ENCODE measurements at places on chromosomes 5 and 9.

DNA sequence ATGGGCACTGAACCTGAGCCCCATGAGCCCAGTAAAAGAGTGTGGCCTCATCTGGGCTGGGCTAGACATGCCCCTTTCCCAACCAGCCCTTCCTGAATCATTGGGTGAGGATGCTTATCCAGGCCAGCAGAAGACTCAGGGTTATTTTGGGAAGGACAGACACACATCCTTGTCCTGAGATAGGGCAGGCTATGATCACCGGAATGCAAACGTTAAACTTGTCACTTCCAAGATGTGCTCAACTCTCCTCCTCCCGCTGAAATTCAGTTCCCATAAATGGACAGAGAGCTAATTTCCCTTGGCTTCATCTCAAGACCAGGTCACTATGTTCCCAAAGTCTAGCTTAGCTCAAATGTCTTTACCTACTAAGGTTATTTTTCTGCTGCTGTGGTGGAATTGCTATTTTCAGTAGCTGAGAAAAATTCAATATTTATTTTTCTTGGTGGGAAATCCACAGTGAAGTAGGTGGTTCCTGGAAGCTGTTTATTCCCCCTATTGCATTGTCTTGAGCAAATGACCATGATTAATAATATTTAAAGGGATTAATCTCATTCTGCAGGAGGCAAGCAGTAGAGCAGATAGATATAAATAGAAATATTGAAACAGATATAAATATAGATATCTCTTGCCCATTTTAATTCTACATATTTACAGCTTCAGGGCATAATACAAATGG lies 70.0 kb downstream of the NXNL2 start:
- no peak for DNase-seq

GRCh38 chr5:72465066-72465465 lies 42.1 kb downstream of the ZNF366 start:
- no peak for DNase-seq

- no peak for DNase-seq
Measured at GRCh38 chr9:106916466-106917235, 53.7 kb downstream of the ZNF462 start.

DNA sequence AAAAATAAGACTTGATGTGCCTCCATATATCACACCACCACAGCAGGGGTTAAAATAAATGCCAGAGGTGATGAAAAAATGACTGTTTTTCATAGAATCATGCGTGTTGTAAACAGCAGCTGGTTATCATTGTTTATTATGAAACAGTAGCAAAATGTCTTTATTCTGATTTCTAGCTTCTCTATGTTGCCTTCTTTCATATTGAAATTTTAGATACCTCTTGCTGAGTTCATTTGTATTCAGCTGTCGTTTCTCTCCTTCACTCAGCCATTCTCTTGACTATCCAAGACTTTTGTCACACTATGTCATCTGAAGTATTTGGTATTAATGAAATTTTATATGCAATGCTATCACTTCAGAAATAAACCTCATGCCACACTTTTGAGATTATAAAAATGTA lies 465.0 kb downstream of the TAF11L14 start:
- no peak for DNase-seq

DNA sequence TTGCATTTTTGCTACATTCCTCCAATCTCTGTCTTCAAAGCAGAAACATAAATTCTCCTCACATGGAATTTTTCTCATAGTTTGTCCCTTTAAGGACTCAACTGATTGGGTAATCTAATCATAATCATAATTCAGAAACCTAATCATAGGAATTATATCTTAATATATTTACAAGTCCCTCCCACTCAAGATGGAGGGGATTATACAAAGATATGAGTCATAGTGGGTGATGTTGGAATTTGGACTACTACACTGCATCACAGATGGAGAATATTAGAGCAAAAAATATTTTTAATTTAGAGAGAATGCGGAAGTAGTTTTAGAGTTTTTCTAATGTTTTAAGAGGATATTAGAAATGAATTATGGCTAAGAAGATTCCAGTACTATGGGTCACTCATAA lies 1034.0 kb downstream of the DTWD2 start:
- DNase-seq: no peak

DNA sequence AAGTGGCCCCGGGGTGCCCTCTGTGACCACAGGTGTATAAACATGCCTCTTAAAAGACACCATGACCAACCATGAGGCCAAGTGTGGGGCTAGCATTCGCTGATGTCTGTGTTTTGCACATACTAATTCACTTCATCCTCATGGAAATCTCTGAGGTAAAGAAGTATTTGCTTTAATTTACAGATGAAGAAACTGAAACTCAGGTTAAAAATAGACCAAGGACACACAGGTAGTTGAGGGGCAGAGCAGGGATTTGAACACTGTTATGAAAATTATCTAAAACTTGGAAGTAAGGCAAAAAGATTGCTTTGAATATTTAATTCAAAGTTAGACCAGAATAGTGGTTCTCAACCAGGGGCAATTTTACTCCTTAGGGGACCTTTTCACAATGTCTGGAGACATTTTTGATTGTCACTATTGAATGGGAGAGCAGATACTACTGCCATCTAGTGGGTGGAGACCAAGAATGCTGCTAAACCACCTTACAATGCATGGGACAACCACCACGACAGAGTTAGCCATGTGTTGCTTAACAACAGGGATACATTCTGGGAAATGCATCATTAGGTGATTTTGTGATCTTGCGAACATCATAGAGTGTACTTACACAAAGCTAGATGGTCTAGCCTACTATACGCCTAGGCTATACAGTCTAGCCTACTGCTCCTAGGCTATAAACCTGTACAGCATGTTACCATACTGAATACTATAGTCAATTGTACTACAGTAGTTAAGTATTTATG lies 8.0 kb upstream of the FXN start:
- DNase-seq: peak; percentile 13

DNA sequence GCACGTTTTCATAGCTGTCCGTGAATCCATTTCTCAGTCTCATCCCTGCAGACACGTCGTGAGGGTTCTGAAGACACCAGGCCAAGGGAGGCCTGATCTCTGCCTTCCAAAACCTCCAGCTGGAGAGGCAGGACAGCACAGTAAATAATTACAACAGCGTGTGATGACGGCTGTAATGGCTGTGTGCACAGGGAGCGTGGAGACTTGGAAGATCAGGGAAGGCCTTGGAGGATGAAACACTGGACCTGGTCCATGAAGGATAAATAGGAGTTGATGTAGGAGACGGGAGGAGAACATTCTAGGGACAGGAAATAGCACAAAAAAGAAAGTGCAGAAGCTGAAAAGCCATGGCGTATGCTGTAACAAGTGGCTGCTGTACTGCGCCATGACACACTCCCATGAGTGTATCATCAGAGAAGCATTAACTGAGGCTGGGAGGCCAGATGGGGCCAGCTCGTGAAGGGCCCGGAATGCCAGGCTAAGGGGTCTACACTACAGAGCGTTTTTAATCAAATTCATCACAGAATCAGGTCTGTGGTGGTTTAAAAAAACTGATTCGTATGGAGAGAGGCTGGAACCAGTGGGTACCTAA lies 97.2 kb downstream of the CRB2 start:
- DNase-seq: no peak

- peak; percentile 82 for DNase-seq
Measured at GRCh38 chr9:6007770-6008168, 7.7 kb downstream of the RANBP6 start.

GRCh38 chr5:133147815-133148567 lies 96.2 kb downstream of the HSPA4 start:
- DNase-seq: no peak

- no peak for DNase-seq
Measured at GRCh38 chr9:4365055-4365454, 65.2 kb upstream of the GLIS3 start.

GRCh38 chr9:131759017-131759647 lies 19.3 kb upstream of the RAPGEF1 start:
- DNase-seq: peak; percentile 72

- DNase-seq: no peak
Measured at GRCh38 chr5:148205044-148205806, 2.4 kb downstream of the SPINK6 start.

GRCh38 chr5:144585681-144586080 lies 415.0 kb downstream of the KCTD16 start:
- no peak for DNase-seq

DNA sequence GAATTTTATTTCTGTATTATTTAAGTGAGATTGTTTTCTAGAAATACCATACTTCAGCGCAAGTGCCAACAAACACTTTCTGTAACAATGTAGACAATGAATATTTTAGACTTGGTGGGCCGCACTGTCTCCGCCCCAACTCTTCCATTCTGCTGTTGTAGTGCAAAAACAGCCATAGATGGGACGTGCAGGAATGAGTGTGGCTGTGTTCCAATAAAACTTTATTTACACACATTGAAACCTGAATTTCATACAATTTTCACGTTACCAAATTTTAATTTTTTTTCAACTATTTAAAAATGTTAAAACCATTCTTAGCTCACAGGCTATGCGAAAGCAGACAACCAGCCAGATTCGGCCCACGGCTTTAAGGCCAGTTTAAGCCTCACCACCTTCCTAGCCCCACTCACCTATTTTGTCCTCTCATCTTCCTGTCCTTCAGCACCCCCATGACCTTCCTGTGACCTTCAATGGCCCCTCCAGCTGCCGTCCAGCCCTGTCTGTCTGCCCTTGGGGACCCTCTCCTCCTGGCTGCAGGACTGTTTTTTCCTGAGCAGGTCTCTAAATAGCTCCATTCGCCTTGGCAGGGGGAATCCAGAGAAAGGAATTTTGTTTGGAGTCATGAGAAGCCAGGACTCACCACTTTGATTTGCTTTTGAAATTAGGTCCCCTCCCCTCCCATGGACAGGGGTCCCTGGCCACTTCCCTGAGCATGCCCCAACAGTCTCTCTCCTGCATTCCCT lies 11.2 kb upstream of the ANXA6 start:
- DNase-seq: no peak

GRCh38 chr5:104172976-104173375 lies 610.4 kb upstream of the NUDT12 start:
- DNase-seq: no peak

DNA sequence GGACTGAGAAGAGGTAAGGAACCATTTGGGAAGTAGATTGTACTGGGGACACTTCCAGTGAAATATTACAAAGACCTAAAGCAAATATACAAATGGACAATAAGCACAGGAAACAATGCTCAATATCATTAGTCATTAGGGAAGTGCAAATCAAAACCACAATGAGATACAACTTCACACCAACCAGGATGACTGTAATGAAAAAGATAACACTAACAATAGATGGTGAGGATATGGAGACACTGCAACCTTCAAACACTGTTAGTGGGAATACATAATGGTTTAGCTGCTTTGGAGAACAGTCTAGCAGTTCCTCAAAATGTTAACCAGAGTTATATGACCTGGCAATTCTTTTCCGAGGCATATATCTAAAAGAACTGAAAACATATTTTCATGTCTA lies 149.7 kb downstream of the TRPM3 start:
- DNase-seq: no peak

- DNase-seq: no peak
Measured at GRCh38 chr5:150278916-150279315, 10.7 kb downstream of the CAMK2A start.

- no peak for DNase-seq
Measured at GRCh38 chr9:4866239-4866969, 73.7 kb downstream of the RCL1 start.

DNA sequence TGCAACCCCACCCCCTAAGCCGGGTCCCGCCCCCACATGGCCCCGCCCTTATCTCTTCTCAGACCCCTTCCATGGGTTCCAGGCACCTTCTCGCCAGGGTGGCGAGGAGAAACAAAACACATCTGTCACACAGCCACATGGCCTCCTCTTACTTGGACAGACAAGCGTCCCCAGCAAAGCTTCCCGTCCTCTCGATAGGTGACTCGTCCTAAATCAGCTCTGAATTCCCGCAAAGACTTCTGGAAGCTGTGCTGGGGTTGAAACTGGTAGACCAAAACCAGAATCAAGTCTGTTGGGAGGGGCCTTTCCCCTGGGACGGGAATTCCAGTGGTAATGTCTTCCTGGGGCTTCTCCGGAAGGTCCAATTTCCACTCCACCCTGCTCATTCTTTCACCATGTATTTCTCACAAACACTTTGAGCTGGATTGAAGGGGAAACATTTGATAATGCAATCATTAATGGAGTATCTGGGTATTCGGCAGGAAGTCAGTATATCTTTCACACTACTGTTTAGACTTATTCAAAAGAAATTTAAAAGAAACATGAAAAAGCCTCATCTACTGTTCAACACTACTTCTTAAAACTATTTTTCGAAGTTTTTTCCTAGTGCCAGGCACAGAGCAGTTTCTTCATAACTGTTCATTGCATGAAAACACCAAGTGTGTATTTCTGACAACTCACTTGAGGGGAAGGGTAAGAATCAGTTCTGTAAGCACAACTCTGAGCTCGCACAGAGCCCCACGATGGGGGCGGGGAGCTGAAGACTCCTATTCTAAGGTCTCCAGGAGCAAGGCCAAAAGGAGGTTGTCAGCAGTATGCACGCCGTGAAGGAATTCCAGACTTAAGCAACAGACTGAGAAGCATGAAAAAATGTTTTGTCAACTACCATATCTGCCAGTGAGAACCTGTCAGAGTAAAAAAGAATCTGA lies 644 bp upstream of the CTNNAL1 start:
- DNase-seq: no peak

- no peak for DNase-seq
Measured at GRCh38 chr9:87840134-87840533, 42.5 kb upstream of the SPATA31E1 start.

GRCh38 chr9:18520416-18521047 lies 46.6 kb downstream of the ADAMTSL1 start:
- DNase-seq: no peak

DNA sequence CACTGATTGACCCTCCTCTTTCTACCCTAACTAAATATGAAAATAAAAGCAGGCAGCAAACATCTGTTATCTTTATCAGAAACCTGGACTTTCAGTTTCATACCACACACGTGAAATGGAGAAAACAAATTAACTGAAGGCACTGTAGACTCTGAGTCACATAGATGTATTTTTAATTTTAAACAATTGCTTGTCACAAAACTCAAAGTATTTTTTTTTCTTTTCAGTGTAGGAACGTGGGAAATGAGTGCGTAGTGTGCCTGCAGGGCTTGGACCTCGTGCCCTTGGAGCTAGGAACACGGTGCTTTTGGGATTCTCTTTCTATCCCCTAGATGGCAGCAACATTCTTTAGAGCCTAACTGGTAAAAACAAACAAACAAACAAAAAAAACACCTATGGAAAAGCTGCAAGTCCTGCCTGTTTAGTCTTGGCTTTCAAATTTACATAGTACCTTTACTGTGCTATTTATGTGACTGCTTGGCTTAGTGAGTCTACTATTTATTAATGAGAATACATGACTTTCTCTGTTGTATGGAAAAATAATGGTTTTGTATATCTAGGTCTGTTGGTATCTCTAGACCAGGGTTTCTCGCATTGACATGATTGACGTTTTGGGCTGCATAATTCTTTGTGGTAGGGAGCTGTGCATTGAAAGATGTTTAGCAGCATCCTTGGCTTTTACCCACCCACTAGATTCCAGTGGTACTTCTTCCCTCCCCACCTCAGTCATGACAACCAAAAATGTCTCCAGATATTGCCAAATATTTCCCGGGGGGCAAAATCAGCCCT lies 16.8 kb upstream of the ACTBL2 start:
- DNase-seq: peak; percentile 46

- DNase-seq: no peak
Measured at GRCh38 chr5:146753641-146754040, 124.9 kb downstream of the PPP2R2B start.

GRCh38 chr5:158845941-158846340 lies 253.8 kb downstream of the EBF1 start:
- DNase-seq: peak; percentile 78

- DNase-seq: no peak
Measured at GRCh38 chr5:157540124-157540523, 35.5 kb downstream of the ADAM19 start.
